ENCODE measurements at places on chromosomes 7 and 10.

DNA sequence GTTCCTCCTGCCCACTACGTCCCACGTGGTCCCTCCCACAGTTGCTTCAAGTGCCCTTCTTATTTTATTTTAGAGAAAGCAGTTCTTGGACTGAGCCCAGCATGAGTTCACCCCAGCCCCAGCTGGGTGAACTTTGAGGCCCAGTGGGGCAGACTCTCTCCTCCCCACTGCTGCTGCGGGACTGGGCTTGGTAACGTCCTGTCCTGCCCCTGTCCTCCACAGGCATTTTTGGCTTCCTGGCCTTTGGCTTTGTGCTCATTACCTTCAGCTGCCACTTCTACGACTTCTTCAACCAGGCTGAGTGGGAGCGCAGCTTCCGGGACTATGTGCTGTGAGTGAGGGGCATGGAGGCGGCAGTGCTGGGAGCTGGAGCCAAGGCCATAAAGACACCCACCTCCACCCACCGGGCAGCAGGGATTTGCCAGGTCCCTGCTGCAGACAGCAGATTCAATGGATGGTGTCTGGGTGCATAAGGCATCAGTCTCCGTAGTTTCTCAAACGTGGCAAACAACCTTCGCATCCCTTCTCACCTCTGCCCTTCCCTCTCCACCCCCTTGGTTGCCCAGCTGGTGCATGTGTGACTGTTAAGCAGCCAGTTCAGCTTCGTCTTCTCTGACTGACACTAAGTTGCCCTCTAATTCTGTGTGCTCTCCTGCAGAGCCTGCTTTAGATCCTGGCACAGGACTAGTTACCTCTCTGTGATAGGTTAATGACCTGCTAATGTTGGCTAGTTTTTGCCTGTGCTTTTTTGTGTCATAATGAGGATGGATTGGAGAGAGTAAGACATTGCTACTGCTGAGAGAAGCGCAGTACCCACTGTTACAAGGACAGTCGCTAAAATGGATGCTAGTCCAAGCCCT, 15.5 kb upstream of the AHCYL2 start:
- no peak for DNase-seq

DNA sequence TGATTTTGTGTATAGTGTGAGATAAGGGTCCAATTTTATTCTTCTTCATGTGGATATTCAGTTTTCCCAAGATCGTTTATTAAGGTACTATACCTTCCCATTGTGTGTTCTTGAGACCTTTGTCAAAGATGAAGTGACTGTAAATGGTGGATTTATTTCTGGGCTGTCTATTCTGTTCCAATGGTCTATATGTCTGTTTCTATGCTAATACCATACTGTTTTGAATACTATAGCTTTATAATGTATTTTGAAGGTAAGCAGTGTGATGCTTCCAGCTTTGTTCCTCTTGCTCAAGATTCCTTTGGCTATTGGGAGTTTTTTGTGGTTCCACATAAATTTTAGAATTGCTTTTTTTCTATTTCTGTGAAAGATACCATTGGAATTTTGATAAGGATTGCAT, 8.7 kb upstream of the VWDE start:
- DNase-seq: no peak

DNA sequence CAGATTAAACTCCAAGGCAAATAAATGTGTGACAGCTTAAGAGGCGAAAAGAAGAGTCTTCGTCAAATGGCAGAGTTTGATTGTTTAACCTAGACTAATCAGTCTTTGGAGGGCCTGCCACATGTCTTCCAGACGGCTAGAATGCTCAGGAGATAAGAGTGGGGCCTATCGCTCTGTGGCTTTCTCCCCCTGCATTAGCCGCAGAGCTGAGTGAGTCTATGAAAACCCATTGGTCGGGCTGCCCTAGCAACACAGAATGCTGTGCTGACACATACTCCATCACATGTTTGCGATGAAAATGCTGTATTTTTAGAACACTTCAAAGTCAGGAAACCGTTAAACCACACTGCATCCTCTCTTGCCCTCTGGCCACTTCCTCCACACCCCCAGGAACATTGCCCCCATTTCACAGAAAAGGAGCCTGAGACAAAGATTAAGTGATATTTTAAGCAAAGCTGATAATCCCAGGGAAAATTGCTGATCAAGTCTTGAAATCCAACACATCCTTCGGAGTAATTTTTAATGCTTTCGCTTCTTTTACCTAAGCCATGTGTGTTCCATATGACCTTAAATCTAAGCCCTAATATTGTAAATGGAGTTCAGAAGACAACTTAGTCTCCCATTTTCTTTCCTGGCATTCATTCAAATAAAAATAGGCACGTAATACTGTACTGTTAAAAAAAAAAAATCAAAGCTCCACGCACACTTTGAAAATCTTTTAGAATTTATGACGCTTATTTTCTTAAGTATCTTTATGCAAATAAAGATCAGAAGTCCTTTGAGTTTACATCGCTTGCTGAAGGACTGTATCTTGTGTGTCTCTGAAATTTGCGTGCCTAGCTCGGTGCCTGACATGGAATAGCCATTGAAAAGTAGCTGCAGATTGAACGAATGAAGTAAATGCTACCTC, 161.2 kb downstream of the CELF2 start:
- peak; percentile 93 for DNase-seq

- DNase-seq: no peak
Measured at GRCh38 chr7:44291066-44291732, 34.2 kb downstream of the CAMK2B start.

GRCh38 chr10:93695740-93696139, 6.7 kb downstream of the FRA10AC1 start:
- DNase-seq: no peak

DNA sequence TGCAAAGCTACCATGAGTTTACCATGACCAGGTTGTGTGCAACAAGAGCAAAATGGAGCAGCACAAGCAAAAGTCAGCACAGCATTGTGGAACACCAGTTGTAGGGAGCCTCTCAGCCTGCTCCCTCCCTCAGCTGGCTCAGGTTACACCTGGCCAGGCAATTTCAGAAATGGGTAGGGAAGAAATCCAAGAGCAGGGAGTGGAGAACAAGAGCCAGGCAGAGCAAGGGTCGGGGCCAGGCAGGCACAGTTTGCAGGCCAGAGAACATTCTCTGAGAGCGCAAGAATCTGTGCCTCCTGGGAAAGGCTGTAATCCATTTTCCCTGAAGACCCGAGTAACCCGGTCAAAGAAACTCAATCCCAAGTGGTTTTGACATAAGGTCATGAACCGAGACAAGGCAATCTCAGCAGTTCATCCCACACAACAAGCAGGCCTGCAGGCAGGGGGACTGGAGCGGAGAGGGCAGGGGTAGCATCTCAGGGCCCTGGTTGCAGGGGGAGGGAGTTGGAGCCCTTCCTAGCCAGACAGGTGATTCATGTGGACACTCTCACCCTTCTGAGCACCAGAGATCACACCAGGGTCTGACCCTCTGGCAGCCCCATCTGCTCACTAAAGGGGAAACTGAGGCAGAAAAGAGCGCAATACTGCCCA, 258.4 kb downstream of the PLXNA4 start:
- DNase-seq: no peak

GRCh38 chr10:123475466-123475865, 190.7 kb upstream of the GPR26 start:
- no peak for DNase-seq

DNA sequence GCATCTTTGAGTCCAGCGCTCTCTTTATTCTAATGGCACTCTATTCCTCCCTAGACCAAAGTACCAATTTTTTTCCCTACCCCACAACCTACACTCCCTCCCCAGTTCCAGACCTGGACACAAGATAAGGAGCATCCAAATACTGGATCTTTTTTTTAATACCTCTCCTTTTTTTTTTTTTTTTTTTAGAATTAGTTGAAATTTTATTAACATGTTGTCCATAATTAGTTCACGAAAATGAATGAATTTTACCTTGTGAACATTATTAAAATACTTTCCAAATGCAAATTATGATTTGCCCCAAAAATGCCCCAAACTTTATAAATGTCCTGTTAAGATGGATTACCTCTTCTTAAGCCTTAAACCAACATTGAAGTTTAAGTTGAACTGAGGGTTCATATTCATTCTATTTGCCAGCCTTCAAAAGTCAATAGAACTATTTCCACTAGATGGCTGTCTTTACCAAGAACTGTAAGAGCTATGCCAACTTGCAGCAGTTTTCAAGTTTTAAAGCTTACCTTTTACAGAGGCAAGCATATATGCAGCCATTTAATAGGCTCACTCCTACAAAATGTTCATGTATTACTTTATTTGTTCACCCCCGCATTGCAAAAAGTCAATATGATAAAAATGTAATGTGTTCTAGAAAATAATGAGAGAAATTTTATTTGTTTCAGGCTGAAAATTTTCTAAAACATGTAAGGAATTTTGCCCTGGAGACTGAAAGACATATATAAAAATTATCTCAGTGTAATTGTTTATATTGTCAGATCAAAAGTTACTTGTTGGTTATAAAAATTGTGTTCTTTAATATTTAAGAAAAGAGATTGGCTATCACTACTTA, 39.7 kb upstream of the TNKS2 start:
- DNase-seq: peak; percentile 60

- DNase-seq: no peak
Measured at GRCh38 chr7:82757-83155, 109.6 kb upstream of the FAM20C start.

All from CD4-positive, alpha-beta T cell treated with Interleukin-4 for 4 hours (primary cell).